ENCODE measurements at places on chromosomes 7 and 10.
A peak's percentile ranks its signal among the peaks of the same experiment; 100 is the strongest.

DNA sequence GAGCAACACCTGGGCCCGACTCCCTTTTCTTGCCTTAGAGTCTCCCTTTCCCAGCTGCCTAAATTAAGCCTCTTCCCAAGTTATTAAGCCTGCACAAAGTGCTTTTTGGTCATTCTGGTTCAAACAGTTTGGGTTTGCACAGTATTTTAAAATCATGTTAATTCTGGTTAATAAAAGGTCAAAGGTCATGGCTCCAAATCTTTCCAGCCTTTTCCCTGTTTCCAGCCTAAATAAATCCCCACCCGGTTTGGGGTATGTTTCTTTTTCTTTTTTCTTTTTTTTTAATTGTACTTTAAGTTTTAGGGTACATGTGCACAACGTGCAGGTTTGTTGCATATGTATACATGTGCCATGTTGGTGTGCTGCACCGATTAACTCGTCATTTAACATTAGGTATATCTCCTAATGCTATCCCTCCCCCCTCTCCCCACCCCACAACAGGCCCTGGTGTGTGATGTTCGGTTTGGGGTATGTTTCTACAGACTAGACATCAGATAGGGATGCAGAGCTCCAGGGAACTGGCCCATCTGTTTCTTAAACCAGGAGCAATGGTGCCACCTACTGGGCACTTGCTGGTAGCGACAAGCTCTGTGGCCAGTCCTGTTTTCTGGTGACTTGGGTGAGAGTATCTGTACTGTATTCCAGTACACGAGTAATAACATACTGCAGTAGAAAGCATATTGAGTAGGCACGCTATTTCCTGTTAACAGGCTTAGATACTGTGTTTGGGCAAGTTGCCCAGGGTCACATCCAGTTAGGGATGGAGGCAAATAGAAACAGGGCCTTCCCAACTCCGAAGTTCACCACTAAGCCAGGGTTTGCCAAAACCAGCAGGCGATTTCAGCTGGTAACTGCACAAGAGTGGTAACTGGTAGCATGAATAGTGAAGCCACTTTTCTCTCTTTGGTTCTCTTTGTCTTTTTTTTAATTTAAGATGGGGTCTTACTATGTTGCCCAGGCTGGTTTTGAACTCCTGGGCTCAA is 60.6 kb upstream of the TRIM8 start:
- DNase-seq = peak; percentile 84

DNA sequence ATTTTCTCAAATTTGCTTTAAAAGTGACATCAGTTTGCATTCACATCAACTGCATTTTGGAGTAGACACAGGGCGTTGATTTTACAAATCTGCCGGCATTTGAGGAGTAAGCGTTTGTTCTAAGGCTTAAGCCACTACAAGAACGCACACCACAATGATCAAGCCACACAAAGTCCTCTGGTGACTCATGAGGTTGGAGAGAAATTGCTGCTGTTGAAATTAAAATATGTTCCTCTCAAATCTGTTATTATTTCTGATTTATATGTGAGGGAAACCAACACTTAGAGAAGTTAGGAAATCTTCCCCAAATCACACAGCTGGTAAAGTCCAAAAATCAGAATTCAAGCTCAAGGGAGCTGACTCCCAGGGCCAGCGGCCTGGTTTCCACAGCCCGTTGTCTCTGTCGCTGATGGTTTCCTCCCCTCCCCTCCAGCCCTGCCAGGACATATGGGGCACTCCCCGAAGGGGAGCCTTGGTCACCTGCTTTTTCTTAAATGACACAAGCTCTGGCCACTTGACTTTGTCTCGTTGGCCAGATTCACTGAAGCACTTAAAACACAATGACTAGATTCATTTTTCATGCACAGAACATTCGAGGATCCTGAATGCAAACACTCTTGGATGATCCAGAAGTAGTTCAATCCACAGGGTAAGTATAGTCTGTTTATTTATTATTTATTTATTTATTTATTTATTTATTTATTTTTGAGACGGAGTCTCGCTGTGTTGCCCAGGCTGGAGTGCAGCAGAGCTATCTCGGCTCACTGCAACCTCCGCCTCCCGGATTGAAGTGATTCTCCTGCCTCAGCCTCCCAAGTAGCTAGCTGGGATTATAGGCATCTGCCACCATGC is 29.2 kb upstream of the KLF6 start:
- DNase-seq = no peak

DNA sequence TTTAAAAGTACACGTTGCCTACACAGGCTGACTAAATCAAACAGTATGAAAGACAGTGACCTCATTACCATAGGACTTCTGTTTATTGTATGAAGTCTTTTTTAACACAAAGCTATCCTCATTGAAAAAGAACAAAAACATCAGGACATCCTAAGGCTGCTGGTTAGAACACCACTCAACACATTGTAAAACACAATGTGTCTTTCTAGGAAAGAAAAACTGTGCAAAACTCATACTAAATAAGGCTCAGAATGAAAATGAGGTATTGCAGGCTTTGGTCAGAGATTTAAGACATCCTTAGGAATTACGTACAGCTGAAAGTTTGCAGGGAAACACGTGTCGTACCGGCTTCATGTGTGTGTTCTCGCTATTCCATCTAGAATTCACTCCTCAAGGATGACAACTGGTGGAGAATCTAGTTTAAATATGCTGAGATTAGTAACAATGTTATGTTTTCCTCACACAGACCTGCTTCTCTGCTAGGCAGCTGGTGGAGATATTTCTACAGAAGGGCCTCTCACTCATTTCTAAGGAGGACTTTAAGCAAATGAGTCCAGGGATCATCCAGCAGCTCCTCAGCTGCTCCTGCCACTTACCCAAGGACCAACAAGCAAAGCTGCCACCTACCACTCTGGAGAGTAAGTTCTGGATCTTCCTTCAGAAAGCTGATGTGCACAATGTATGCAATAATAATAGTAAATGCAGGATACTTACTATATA is 29.3 kb downstream of the SLC39A12 start:
- no peak for DNase-seq

- DNase-seq = no peak
Measured at GRCh38 chr10:102311025-102311420, 65.7 kb downstream of the GBF1 start.

DNA sequence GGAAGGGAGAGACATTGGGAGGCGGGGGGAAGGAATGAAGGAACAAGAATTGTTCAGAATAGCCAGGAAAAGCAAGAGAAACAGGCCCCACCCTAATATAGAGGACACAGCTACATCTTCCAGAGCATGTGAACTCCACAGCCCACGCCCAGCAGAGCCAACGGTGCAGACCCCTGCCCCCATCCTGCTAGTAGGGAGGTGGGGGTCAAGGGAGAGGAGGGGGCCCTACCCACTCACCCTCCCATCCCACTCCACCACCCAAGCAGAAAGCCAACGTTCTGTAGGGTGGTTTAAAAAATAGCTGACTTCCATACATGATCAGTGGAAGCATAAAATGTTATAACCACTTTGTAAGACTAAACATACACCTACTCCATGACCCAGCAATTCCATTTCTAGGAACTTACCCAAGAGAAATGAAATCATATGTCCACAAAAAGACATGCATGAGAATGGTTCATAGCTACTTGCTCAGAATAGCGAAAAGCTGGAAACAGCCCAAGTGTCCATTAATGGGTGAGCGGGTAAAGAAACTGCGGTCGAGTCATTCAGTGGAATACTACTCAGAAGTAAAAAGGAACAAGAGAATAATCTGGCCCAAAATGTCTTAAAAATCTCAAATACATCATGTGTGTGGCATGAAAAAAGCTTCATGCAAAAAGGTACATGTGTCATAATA is 31.8 kb downstream of the CTBP2 start:
- DNase-seq = no peak

- no peak for DNase-seq
Measured at GRCh38 chr10:77176232-77176631, 461.4 kb downstream of the KCNMA1 start.

DNA sequence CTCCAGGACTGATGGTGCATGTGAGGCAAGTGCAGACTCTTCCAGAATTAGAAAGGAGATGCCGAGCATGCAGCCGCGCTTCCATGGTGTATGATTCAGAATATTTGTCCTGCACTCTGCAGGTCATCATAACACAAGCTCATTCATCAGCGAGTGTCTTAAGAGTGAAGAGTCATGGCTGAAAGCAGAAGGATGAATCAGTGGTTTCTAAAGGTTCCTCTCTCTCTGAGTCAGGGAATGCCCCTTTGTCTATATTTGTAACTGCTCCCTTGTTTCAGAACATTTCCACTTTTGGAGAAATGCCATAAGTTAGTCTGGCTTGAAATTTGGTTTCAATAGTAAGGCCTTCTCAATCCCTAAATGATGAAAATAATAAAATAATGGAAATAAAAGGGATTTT is 52.3 kb downstream of the HECW1 start:
- DNase-seq = no peak

DNA sequence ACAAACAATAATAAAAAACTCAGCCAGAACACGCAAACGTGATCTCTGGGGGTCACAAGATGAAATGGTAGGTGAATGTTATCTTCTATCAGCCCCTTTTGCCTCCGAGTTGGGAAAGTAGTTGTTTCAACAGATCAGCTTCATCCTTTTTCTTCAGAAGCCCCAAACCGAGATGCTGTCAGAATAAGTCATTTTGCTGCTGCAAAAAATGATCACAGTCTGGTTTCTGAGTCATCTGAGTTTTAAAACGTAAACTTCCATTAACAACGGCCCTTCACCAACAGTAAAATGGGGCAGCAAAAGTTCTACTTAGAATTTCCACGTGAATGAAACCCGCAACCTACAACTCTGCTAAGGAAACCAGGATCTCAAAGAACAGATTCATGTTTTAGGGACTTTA is 44.9 kb downstream of the JCAD start:
- DNase-seq = no peak

- DNase-seq = no peak
Measured at GRCh38 chr10:95309958-95310357, 19.2 kb upstream of the PDLIM1 start.

GRCh38 chr10:31170636-31171035 is 139.0 kb upstream of the ZNF438 start:
- DNase-seq = no peak

GRCh38 chr7:74420006-74420405 is 33.7 kb upstream of the GTF2IRD1 start:
- no peak for DNase-seq

DNA sequence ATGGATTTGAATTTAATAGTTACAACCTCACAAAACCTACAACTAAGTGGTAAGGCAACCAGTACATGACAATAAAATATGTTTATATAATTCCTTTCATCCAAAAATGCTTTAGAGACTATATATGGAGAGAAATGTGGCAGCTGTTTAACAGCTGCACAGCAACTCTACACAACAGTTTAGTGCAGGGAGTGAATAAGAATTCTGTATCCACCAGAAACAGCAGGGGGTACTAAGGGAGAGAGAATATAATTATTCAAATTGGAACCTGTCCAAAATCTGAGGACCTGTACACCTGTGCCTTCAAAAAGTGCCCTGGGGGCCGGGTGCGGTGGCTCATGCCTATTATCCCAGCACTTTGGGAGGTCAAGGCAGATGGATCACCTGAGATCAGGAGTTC is 49.6 kb downstream of the POLL start:
- no peak for DNase-seq

DNA sequence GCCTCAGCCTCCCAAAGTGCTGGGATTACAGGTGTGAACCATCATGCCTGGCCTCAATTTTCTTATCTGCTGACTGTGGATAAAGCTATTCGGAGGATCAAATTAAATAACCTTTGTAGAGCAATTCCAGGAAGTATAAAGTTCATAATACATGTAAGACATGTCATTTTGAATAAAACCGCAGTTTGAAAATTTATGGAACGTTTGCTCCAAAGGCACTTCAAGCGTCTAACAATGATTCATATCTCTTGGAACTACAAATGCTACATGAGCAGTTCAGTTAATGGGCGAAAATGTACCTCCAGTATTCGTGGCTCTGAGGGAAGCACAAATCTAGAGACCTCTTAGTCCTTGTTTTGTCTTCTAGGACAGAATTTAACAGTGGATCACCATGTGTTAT is 190.3 kb downstream of the GALNT17 start:
- no peak for DNase-seq

DNA sequence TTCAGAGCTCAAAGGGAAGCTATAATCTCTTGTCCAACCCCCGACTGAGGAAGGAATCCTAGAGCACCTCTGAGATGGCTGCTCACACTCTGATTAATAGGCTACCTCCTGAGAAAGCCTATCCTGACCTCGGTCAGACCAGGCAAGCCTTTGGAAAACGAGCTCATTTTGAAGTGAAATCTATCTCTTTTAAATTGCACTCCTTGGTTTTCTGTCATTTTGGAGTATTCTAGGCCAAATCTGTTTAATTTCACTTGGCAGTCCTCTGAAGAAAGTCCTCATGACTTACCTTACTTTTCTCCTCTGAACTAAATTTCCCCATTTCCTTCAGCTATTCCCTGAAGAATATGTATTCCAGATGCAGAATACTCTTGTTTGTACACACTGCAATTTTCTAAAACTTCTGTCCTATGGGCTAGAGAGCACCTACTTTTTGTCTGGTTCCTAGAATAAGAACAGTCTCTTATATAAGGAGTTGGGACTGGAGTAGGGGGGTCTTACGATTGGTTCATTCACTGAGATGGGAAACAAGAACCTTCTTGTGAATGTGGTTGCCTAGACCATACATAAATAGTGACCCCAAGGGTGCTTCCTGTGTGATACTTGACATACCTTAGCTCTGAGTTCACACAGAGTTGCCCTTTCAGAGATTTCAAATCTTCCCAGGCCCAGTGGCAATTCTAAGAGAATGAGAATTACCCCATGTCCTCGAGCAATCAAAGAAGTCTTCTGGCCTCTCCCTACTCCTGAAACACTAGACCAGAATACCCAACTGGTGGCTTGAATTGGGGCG is 31.9 kb upstream of the HPS1 start:
- no peak for DNase-seq

- DNase-seq = no peak
Measured at GRCh38 chr7:68929781-68930261, 668.5 kb upstream of the AUTS2 start.

DNA sequence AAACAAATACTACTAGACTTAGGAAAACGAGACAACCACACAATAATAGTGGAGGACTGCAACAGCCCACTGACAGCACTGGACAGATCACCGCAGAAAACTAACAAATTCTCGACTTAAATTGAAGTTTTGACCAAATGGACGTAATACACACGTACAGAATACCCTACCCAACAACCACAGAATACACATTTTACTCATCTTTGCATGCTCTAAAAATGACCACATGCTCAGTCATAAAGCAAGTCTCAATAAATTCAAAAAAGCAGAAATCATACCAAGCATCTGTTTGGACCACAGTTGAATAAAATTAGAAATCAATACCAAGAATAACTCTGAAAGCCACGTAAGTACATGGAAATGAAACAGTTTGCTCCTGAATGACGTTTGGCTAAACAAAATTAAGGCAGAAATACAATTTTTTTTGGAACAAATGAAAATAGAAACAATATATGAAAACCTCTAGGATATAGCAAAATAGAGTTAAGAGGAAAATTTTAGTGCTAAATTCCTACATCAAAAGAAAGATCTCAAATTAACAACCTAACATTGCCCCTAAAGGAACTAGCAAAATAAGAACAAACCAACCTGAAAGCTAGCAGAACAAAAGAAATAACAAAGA is 30.6 kb downstream of the MAPK8 start:
- DNase-seq = no peak

- DNase-seq = no peak
Measured at GRCh38 chr10:62437696-62438095, 63.5 kb downstream of the ZNF365 start.

GRCh38 chr10:97517778-97518300 is 19.1 kb downstream of the UBTD1 start:
- DNase-seq = no peak

- no peak for DNase-seq
Measured at GRCh38 chr10:77377678-77378352, 259.8 kb downstream of the KCNMA1 start.

GRCh38 chr7:70113536-70113935 is 515.3 kb downstream of the AUTS2 start:
- no peak for DNase-seq

All from lower leg skin (tissue), 4 donors.